ENCODE measurements at places on chromosomes 2 and 18.

GRCh38 chr2:88959480-88960204, 268.2 kb downstream of the RPIA start:
- DNase-seq, result no peak

- no peak for DNase-seq
These were observed 36.7 kb downstream of the SFXN5 start for GRCh38 chr2:73034661-73035375.

DNA sequence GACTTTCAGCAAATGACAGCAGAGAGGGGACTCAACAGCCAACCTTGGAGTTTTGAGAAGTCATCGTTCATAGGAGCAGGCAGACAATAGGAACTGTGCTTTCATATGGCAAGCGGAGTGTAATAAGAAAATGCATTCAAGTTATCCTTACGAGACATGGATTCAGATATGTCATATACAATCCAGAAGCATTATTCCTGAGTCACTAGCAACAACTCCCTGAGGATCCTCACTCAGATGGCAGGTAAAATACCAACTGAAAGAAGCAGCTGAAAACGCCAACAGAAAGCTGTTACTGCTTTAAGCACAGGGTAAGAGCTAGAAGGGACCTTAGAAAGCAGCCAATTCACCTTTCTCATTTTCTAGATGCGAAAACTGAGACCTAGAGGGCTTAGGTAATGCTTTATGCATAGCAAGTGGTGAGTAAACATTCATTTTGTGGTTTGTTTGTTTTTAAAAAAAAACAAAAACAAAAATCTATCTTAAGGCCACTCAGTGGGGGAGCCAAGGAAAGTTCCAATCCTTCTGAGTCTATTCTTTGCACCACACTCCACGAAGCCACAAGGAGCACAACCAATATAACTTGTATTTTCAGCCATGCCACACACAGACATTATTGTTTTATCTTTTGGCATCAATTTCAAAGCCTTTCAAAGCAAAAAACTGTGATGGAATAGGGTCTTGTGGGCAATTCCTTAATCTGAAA, 89.1 kb upstream of the RIOK3 start:
- DNase-seq, result no peak

DNA sequence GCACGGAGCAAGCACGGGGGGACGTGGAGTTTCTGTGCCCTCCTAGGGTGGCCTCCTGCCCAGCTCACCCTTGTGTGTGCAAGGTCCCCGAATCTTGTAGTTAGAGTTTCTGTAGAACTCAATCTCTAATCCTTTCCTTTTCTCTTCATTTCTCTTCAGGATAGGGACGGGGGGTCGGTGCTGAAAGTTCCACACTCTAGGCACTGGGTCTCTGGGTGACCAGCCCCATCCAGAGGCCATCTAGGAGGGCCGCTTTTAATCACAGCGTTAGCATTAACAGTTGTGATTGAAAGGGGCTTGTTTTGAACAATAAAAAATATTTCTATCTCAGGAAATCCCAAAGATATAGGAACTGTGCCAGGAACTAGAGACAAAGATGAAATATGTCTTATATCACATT, 10.5 kb downstream of the SOCS6 start:
- DNase-seq, result no peak

- DNase-seq, result no peak
These were observed 19.9 kb downstream of the ABCG5 start for GRCh38 chr2:43818761-43819160.

DNA sequence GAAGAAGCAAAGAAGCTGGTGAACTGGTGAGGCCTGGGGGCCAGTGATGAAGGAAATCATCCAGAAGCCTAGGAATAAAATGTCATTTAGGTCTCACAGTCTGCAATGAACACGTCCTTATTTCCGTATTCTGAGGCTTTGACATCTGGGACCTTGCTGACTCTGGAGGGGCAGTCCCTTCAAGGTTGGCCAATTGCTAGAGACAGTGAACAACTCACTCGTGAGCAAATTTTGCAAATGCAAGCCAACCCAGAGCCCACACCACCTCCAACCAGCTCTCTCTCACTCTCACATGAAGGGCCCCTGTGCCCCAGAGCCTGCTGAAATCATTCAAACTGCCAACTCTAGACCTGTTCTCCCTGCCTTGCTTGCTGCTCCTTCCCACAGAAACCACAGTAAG, 279.1 kb upstream of the LYPD1 start:
- DNase-seq, result no peak

GRCh38 chr18:429030-429429, 71.5 kb downstream of the COLEC12 start:
- DNase-seq, result no peak

DNA sequence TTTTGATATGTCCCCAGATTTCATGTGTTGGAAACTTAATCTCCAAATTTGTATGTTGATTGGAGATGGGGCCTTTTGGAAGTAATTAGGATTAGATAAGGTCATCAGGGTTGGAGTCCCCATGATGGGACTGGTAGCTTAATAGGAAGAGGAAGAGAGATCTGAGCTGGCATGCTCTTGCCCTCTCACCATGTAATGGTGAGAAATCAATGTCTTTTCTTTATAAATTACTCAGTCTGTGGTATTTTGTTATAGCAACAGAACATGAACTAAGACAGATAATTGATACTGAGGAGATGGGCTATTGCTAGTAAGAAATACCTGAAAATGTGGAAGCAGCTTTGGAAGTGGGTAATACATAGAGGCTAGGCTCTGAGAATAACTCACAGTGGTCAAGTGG, 48.0 kb downstream of the CDC42EP3 start:
- no peak for DNase-seq

DNA sequence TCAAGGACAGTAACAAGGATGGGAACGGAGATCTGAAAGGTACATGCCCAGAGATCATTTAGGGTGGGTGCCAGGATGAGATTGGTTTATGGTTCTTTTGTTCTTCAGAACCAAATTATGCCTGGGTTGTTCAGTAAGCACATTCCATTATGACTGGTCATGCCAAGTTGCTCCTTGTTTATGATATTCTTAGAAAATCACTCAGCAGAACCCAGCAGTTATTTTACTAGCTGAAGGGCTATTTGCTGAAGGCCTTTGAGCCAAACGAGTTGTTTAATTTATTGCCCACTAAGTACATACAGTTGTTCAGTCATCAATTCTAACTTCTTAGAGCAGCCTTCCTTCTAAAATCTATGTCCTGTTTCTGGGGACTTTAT, 635 bp downstream of the SLC3A1 start:
- no peak for DNase-seq

DNA sequence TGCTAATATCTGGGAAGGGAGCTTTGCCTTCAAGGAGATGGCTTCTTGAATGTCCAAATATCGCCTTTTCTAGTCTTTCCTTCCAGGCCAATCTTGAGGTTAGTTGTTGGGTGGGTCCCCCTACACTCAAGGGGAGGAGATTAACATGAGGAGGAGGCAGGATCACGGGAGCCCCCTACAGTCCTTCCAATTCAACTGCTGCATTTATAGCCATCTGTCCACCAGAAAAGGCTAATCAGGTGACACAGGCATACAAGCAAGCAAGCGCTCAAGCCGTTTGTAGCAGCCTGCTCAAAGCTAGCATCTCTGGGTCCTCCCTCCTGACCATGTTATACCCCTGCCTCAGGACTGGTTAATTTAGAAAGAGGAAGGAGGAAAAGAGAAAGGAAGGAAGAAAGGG, 87.6 kb downstream of the MRPS9 start:
- no peak for DNase-seq

GRCh38 chr2:106299696-106300095, 105.6 kb upstream of the UXS1 start:
- DNase-seq, result no peak

- DNase-seq, result no peak
These were observed 48.2 kb upstream of the BIN1 start for GRCh38 chr2:127155028-127155581.

GRCh38 chr2:239519921-239520585, 119.2 kb upstream of the HDAC4 start:
- DNase-seq, result no peak

- no peak for DNase-seq
These were observed 44.3 kb upstream of the FIGN start for GRCh38 chr2:163779970-163780597.

DNA sequence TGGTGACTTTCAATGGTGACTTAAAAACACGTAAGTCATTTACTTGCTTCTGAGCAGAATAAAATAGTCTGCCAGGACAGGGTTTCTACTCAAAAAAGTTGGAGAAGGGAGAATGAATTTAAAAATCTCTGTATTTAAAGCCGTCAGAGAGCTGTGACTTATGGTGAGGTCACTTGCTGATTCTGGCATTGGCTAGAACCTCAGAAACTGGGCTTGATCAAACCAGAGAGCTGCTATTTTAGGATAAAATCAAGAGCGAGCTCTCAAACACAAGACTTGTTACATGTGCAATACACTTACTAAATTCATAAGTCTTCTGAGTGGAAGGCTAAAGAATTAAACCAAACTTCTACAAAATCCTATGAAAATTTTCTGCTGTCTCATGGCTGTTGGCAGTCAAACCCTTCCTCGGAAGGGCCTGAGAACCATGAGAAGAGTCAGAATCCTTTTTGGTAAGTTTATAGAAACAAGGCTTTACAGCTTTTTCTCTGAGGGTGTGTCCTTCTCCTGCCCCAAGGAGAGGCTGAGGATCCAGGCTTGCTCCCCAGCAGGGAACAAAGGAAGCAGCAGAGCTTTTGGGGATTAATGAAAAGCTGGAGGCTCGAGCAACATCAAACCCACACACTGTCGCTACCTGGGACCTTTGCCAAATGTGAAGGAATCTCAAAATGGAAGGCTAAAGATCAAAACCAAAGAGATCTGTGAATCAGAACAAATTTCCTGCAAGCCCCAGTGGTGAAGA, 816.4 kb downstream of the SOCS6 start:
- DNase-seq, result no peak

GRCh38 chr2:133674433-133675331, 106.4 kb upstream of the NCKAP5 start:
- DNase-seq, result no peak

DNA sequence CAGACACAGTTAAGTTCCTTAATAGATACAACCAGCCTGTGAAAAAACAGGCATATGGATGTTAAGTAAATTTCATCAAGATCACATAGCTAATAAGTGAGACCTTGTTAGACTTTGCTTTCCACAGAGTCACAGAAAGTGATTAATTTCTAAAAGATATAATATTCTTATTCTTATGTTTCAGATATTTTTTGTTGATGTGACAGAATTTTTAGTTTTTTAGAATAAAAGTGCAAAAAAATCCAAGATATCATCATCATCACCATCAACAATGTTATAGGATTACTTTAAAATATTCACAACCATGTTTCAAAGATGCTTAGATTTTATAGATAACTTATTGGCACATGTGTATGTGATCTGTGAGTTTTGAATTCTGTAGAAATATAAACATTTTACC, 132.3 kb upstream of the ITGA4 start:
- no peak for DNase-seq

DNA sequence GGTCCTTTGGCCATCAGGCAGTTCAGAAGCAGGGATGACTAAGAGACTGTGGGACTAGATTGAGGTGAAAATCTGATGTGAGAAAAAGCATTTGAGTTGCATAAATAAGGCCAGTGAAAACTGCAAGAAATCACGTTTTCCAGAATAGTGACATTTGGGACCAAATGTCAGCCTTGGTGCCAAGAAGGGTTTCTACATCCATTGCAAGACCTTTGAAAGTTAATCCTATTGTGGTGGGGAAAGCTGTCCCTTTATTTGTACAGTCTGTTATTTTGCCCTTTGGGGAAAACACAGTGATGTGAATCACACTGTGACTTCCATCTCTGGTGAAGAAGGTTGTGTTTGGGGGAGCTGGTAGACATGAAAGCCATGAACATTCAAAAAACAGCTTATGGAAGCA, 153.5 kb upstream of the SIX2 start:
- DNase-seq, result no peak

- no peak for DNase-seq
These were observed 15.4 kb downstream of the BCL11A start for GRCh38 chr2:60538101-60538500.

GRCh38 chr2:177882501-177882900, 190.1 kb downstream of the PDE11A start:
- no peak for DNase-seq

DNA sequence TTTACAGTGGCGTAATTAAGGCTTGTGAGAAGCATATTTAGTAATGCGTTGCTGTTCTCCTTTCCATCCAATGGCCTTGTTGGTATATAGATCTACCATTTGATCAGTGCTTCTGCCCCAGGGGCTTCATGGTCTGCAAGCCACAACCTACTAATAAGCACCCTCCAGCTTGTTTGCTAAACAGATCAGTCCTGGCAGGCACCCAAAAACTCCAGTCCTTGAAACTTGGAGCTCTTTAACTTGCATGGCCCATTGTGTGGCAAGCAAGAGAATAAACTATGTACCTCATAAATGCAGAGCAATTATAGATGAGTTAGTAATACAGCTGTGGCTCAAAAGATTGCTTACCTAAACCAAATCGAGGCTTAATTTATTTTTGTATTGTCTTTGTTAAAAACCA, 158.5 kb downstream of the FTCDNL1 start:
- no peak for DNase-seq

DNA sequence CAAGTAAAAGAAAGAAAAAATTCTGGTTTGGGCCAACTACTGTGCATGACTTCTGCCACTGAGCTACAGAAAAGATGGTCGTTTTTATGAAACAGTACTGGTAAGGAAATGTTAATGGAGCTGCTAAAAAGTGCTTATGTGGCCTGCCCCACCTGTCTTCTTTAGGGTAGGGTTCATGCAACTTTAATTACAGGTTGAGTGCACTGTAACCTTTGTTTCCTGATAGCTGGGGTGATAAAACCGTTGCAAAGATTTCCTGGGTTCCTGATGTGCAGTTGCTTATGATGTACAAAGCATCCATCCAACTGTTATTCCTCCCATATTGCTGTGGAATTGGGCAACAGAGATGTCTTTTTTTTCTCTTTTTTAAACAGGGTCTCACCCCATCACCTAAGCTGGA, 34.3 kb upstream of the PUM2 start:
- no peak for DNase-seq

GRCh38 chr2:23314687-23315086, 70.3 kb upstream of the KLHL29 start:
- DNase-seq, result no peak

DNA sequence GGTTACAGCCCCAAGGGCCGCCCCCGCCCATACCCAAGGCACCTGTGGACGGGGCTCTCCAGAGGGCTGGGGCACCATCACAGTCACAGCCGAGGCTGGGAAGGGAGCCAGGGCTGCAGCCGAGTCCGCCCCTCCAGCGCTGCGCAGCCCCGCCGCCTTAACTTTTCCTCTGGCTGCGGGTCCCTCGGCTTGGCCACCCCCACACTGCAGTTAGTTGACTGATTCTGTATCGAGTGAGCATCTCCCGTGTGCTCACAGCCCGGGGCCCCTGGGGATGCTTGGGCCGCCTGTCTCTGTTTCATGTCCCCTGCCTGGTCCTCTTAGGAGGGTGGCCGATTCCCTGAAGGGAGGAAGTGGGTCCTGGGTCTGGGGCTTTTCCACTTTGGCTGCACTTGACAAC, 33.7 kb downstream of the EMILIN2 start:
- DNase-seq, result no peak

DNA sequence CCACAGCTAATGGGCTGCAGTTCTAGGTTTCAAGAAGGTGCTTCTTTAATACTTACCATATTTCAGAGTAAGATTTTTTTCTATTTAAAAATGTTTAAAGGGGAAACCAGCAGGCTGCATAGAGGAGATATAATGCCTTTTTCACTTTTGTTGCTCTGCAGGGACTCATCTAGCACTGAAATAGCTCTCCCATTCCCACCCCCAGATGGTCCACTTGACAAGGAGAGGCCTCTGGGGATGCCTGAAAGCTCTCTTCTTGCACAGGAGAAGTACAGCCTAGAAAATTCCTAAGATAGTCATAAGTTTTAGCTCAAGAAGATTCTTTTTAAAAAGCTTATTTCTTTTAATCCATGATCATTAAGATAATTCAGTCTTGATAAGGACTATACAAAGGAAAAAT, 126.4 kb downstream of the CDH2 start:
- DNase-seq, result no peak

GRCh38 chr2:196725882-196726281, 73.6 kb downstream of the GTF3C3 start:
- no peak for DNase-seq
